CD4-positive, alpha-beta T cell treated with Interleukin-15 for 1 hour (primary cell): ENCODE measurements at places on chromosomes 2 and 18.

GRCh38 chr2:33665039-33665438 lies 65.9 kb upstream of the FAM98A start:
- no peak for DNase-seq

GRCh38 chr2:40256649-40257048 lies 195.2 kb downstream of the SLC8A1 start:
- DNase-seq = no peak

- no peak for DNase-seq
These were observed 202.2 kb downstream of the TRIB2 start for GRCh38 chr2:12918835-12919445.

DNA sequence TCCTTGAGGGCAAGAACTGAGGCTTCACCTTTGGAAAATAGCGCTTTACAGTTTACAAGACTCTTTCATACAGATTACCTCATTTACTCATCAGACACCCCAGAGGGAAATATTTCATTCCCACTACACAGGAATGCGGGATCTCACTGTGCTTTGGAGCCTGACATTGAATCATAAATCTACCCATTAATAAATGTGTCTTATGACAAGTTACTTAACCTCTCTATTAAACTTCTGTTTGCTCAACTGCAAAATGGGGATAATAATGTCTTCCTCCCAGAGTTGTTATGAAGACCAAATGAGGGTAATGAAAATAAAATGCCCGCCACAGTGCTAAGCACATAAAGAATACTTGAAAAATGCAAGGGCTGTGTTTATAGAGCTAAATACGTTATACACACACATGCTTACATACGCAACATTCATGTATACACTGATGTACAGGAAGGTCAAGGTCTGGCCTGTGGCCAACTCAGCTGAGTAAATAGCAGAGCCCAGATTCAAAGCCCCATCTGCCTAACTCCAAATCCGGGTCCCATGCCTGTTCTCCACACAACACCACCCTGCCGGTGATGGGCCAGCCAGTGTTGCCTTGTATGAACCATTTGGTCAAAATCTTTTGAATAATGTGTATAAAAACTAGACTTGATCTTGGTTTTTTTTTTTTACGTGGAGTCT lies 77.8 kb upstream of the STPG4 start:
- DNase-seq = no peak

- DNase-seq = no peak
These were observed 174.9 kb downstream of the MYCN start for GRCh38 chr2:16115291-16115690.

DNA sequence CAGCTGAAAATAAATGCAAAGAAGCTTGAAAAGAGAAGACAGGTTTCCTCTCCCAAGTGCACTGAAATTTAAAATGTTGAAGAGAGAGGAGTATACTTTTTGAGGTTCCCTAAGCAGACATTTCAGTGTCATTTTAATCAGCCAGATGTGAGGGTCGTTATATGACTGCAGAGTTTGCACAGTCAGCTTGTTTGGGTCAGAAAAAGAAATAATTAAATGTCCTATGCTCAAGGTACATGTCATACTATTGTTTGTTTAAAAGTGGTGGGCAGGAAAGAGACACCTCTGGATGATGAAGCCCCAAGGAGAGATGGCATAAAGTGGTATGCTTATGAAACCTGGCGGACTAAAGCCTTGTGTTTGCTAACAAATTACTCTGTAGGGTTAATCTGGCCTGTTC lies 55.2 kb downstream of the CCDC85A start:
- no peak for DNase-seq

DNA sequence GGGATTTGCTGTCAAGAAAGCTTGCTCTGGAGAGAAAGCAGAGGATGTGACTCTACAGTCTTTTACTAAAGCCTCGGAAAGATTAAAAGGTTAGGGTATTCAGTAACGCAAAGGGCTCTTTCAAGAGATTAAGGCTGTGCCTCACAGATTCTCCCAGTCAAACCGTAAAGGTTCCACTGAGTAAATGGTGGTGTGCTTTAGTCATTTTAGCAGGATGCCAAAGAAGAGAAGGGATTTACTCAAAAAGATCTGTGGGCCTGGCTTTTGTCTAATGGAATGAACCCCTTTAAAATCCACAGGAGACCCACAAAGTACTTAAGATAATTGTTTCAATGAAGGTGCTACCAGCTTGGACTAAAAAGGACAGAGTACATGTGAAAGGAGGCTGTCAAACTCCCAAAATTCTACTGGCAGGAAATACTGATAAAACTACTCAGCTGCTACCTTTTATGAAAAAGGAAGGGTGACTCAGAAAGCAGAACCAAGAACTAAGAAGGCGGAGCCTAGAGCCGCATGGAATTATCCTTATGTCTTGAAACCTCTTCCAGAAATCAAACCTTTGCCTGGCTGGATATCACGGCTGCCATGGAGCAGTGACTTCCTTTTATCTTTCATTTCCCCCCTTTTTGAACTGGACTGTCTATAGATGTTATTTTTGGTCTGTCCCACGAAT lies 670.2 kb upstream of the ZEB2 start:
- DNase-seq = no peak

- DNase-seq = peak; percentile 46
These were observed at the start of gene GNLY for GRCh38 chr2:85694052-85695025. Gene GNLY, plus strand, starts transcription at chr2:85694358. Its CDS starts 61 bp downstream, at chr2:85694419.
